ENCODE measurements at places on chromosomes 11 and 22.

GRCh38 chr22:21697880-21698279, 32.1 kb downstream of the PPIL2 start:
- DNase-seq = no peak

DNA sequence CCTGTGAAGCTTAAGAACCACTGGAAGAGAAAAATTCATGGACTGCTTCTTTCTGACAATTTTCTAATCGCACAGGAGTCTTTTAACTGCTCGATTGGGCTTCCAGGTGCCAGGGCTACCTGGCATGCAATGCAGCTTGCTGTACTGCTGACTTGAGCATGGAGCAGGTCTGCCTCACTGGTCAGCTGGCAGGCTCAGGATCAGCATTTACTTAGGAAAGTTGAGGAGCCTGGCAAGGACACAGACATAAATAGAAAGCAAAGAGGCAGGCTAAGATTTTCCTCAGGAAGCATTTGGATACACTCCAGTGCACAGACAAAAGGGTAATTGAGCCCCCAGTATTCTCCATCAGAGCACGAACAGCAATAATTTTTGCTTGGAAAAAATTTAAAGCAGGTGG, 163.5 kb downstream of the CSNK2A3 start:
- DNase-seq = no peak

DNA sequence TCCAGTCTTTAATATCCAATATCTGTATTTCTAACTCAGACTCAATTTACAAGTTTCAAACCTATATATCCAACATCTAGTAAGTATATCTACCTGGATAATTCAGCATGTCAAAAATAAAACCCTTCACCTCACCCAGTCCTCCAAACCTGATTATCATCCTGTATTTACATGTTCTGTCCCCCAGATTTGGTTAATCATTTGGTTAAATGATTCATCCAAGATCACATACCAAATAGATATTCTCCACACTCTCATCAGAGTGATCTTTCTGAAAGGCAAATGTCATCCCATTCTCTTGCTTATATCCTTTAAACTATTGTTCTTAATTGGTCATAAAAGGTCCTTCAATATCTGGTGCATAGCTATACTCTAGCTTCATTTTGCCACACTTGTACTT, 199.0 kb downstream of the SOX6 start:
- no peak for DNase-seq

GRCh38 chr22:39109361-39109760, 12.3 kb downstream of the APOBEC3H start:
- DNase-seq = no peak

DNA sequence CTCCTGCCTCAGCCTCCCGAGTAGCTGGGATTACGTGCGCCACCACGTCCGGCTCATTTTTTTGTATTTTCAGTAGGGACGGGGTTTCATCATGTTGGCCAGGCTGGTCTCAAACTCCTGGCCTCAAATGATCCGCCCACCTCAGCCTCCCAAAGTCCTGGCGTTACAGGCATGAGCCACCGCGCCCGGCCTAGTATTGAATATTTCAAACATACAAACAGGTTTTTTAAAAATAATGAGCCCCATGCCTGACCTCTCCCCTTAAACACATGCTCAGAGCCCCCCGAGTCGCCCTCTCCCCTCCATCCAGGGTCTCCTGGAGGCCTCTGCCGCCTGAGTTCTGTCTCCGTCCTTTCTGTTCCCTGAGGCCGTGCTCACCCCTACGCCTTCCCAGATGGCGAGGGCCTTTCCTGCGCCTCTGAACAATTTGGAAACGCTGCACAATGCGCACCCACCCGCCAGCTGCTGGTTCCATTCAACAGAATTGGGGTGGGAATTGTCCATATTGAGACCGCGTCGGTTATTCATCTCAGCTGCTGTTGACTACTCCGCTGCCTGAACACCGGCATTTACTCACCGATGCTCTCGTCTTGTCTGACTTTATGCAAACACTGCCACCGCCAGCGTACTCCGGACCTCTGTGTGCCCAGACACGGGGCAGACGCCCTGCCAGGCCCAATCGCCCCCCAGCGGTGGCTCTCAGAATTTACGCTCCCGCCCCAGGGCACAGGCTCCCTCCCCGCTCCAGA, 13.6 kb upstream of the RNH1 start:
- no peak for DNase-seq

DNA sequence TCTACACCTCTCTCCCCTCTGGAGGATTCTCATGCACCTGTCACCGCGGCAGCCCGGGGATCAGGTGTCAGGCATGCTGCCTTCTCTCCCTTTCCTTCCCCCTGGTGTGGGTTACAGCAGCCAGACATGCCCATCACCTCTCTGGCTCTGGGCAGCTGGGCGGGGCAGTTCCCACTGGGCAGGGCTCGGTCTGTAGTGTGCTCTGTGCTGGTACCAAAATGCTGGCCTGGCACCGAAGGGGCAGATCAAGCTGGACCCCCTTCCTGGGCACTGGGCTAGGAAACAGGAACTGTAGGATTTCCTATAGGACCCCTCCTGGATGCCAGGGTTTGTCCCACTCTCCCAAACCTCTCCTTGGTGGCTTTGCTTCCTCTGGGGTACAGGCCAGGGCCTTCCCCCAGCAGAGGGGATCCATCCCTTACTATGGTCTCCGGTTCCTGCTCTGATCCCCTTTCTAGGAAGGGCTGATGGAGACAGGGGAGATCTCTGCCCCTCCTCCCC, 821 bp downstream of the GAL3ST1 start:
- DNase-seq = no peak

Data from stimulated activated CD4-positive, alpha-beta T cell treated with anti-CD3 and anti-CD28 coated beads, Interleukin-4, amount 100 ng/mL, for 1 hour (primary cell).